ENCODE measurements at places on chromosomes 4 and X.

DNA sequence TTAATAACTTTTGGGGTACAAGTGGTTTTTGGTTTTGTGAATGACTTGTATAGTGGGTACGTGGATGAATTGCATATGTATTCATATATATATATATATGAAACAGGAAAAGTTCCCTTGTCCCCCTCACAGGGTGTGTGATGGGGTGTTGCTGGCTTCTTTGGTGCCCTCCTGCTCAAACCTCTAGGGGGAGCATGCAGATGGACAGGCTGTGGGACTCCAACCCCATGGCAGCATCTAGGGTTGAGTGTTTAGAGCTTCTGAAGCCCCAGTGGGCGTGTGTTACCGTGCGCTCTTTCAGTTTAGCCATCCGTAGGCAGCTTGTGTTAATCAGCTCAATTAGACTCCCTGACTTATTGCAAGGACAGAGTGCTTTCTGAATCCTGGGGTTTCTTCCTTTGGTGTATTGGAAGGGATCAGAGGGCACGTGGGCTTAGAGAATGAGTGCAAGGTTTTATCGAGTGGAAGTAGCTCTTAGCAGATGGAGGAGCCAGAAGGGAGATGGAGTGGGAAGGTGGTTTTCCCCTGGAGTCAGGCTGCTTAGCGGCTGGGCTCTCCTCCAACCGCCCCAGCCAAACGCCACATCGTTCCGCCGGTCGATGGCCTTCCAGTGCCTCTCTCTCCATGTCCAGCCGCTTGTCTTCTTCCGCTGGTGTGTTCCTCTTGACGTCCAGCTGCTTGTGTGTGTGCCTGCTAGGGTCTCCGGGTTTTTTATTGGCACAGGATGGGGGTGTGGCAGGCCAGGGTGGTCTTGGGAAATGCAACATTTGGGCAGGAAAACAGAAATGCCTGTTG lies 674.4 kb upstream of the LCORL start:
- no peak for DNase-seq

DNA sequence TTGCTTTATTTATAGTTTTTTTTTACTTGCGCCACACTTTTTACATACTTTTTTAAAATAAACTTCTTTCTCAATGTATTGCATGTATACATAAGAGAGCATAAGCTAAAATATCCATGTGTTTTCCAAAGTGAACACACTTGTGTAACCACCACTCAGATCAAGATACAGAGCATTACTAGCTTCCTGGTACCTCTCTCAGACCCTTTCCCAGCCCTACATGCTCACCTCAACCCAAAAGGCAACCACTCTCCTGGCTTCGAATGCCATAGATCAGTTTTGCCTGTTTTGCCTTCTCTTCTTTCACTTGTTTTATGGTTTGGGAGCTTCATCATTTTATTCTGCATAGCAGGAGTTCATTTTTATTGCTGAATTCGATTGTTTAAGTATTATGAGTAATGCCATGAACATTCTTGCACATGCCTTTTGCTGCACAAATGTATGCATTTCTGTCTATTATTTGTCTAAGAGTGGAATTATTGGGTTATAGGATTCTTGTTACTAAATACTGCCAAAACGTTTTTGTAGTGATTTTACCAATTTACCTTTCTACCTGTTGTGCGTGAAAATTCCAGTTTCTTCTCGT lies 45.9 kb upstream of the NUDT6 start:
- peak; percentile 14 for DNase-seq

GRCh38 chr4:94533405-94534223 lies 81.9 kb downstream of the PDLIM5 start:
- no peak for DNase-seq

- no peak for DNase-seq
Measured at GRCh38 chrX:38824176-38824575, 22.9 kb downstream of the MID1IP1 start.

DNA sequence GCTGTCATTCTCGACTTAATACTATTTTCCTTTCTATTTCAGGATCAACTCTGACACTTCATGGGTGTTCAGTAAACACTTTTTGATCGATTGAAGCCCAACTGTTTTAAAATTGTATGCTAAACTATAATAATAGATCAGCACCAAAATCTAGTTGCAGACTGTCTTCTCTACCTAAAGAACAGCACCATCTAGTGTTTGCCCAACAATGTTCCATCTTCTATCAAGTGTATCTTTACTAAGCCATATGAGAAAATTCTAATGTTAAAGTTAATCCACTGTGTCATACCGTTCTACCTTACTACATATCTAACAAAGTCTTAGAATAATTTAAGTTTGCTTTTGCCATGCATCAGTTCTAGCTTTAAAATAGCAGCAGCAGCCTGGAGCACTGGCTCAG lies 113.0 kb upstream of the PRDX4 start:
- peak; percentile 75 for DNase-seq

- no peak for DNase-seq
Measured at GRCh38 chr4:62006108-62006507, 806.0 kb downstream of the ADGRL3 start.

GRCh38 chr4:8050555-8051206 lies 107.9 kb downstream of the ABLIM2 start:
- DNase-seq = peak; percentile 69

DNA sequence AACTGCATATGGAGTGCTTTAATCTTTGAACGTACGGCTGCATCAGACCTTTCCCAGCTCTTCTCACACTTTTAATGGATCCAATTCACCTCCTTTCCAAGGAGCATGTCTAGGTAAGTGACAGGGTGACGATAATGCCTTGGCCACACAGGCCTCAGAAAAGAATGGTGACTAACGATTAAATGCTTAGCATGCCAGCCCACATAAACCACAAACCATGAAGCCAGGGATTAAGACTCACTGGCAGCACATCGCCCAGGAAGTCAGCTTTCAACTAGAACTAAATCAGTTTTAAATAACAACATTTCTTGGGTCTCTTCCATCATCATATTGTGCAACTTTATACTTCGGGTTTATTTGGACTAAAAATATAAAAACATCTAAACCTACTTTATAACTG lies 28.7 kb downstream of the INPP4B start:
- DNase-seq = peak; percentile 80

- no peak for DNase-seq
Measured at GRCh38 chr4:174023641-174024040, 259.8 kb downstream of the FBXO8 start.

GRCh38 chr4:6241062-6241845 lies 28.4 kb upstream of the WFS1 start:
- no peak for DNase-seq

- peak; percentile 15 for DNase-seq
Measured at GRCh38 chr4:40749717-40750460, at the start of gene NSUN7. Gene NSUN7 (plus strand): TSS chr4:40749955. CDS start chr4:40750694, 739 bp downstream.

DNA sequence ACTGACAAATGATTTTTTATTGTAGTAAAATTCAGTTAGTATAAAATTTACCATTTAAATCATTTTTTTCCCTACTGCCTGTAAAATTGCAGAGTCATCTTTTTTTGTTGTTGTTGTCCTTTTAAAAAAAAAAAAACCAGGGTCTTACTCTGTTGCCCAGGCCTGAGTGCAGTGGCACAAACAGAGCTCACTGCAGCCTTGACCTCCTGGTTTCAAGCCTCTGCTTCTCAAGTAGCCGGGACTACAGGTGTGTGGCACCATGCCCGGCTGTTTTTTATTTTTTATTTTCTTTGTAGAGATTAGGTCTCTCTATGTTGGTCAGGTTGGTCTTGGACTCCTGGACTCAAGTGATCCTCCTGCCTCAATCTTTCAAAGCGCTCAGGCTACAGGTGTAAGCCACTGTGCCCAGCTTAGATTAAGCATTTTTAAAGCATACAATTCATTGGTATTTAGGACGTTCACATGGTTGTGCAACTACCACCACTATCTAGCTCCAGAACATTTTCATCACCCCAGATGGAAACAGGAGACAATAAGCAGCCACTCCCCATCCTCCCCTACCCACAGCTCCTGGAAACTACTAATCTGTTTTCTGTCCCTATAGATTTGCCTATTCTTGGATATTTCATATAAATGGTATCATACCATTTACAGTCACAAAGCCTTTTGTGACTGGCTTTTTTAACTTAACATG lies 59.7 kb upstream of the PGRMC2 start:
- DNase-seq = peak; percentile 89

DNA sequence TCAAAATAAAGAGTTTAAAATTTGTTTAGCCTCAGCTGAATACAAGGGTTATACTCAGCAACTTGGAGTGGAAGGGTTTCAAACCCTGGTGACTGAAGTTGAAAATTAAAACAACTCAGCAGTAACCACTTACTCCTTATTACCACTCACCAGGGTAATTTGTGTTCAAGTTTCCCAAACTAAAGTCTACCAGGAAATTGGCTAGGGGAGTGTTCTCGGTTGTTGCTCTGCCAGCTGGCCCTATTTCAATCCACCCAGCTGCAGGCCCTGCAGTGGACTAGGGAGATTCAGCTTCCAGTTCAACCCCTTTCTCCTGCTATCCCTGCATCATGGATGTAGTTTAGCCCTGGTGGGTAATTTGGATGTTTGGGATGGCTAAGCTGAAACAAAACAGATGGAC lies 37.8 kb upstream of the EXOC1L start:
- no peak for DNase-seq

DNA sequence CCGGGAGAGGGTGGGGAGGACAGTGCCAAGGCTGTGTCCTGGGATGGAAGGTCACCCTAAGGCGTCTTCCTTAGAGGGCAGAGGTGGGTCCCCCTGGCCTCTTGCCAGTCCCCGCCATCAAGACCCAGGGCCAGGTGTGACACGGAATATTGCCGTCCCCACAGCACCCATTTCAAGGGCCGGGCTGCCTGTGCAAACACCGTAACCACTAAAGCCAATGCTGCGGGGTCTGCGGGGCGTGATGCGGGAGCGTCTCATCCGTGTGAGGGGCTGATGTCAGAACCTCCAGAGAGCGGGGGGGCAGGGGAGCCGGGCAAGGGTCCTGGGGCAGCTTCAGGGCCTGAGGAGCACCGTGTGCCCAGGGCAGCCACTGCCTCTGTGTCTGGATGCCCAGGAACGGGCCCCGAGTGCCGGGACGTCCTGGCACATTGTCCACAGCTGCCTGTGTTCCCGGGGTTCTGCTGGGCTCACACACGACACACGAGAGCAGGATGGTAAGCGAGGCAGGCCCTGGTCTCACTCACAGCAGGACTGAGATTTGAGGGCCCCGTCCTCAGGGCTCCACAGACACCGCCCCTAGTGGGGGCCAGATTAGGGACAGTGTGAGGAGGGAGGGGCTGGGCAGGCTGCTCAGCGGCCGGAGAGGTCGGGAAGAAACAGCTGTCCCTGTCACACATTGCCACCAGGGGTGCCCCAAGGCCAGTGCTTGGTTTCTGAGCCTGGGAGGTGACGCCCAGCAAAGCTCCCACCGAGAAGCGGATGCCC lies 29.2 kb downstream of the NKX1-1 start:
- DNase-seq = no peak

DNA sequence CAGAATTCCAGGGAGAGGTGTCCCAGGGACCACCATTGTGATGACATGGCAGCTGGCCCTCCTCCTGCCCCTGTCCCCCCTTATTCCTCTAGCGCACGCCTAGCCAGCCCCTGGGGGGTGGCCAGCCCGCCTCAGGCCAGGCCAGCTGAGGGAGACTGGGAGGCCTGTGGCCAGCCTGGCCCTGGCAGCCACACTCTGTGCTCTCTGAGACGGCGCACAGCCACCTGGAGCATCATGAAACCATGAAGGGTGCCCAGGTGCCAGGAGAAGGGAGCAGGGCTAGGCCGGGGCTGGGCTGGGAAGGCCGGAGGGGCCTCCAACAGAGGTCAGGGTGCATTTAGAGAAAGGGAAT lies 14.4 kb upstream of the DUSP9 start:
- DNase-seq = no peak

GRCh38 chr4:151676301-151676700 lies 84.5 kb downstream of the GATB start:
- DNase-seq = peak; percentile 79

- DNase-seq = no peak
Measured at GRCh38 chr4:87416965-87417364, 5.4 kb upstream of the NUDT9 start.

DNA sequence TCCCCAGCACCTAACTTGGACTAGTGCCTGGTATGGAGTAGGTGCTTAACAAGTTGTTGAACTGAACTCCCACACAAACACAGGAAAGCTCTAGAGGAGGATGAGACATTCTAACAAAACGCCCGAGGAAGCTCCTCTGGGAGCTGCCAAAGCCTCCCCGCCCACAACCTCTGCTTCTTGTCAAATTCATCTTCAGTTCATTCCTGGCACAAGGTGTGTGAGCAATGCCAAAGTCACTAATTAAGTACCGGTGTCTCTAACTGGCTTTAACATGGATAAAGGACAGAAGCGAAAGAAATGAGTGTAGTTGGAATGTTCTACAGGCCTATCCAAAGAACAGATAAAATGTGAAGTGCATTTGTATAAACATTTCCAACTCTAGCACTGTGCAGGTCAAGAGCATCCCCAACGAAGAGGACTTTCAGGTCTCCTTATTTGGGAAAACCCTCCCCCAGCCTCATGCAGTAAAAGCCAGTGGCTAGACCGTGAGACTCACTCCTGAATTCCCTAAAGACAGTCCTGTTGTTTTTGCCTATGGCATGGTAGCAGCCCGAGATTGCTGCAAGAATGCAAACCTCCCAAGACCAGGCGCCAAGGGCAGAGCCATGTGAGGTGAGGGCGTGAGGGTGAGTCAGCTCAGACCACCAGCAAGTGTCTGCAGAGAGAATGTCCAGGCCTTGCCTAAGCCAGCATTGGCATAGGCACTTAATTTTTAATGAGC lies 72.2 kb upstream of the KLF3 start:
- DNase-seq = no peak

All from choroid plexus epithelial cell (primary cell).